Spinal cord (tissue), 10 donors: ENCODE measurements at places on chromosomes 3 and 15.

GRCh38 chr3:134326760-134327593 lies 47.3 kb downstream of the AMOTL2 start:
- DNase-seq: no peak

DNA sequence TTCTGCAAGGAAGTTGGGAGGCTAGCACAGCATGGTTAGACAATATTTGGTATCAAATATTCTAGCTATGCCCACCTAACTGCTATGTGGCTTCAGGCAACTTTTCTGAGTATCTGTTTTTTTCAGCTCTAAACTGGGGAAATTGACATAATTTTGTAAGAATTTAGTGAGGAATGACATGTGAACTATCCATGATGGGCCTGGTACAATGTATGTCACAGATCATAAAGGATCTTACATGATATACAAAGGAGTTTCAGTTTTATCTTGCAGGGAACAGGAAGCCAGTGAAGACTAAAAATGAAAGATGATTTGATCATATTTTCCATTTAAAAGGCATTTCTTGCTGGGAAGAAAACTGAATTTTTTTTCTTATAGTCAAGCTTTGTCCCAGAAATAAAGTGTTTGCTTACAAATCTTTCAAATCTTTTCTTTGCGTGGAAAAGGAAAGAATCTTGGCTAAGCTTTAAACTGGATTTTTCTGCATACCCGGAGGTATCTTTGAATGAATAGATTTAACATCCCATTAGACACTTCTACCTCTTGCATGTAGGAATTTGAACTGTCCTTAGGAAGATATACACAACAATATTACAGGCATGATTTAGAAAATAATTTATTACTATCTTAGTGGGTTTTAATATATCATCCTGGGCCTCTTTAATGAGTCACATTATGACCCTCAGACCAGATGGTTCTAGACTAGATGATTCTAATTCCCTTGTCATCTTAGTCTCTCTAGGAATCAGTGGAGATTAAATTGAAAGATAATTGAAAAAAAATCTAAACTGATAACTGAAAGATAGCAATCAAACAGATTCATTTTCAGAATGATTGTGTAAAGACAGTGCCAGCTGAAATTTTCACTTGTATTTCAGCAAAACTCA lies 436.0 kb upstream of the THBS1 start:
- no peak for DNase-seq

- DNase-seq: no peak
Measured at GRCh38 chr3:117003501-117003900, 293.9 kb downstream of the TUSC7 start.

DNA sequence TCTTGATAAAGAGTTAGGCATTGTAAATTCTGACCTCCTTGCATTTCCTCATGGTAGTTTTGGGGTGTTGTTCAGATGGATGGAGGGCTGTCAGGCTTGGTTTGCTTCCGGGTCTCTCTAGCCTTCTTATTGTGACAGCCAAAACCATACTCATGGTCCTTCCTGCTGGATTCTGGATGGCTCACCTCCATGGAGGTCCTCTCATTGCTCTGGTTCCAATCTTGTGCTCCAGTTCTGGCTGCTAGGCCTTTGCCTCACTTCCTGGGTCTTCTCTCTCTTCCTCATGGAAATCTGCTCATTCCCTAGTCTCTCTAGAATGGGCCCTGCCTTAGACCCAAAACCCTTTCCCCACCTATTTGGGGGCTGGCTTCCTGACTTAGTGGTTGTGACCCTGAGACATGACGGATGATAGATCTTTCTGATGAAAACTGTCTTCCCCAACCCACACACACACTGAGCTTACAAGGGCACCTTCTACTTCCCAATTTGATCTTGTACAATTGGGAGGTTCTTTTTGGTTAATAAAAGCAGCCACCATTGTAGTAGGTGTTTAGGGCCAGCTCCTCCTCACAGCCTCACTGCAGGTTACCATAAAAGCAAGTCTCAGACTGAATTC lies 66.2 kb upstream of the XCR1 start:
- DNase-seq: no peak

DNA sequence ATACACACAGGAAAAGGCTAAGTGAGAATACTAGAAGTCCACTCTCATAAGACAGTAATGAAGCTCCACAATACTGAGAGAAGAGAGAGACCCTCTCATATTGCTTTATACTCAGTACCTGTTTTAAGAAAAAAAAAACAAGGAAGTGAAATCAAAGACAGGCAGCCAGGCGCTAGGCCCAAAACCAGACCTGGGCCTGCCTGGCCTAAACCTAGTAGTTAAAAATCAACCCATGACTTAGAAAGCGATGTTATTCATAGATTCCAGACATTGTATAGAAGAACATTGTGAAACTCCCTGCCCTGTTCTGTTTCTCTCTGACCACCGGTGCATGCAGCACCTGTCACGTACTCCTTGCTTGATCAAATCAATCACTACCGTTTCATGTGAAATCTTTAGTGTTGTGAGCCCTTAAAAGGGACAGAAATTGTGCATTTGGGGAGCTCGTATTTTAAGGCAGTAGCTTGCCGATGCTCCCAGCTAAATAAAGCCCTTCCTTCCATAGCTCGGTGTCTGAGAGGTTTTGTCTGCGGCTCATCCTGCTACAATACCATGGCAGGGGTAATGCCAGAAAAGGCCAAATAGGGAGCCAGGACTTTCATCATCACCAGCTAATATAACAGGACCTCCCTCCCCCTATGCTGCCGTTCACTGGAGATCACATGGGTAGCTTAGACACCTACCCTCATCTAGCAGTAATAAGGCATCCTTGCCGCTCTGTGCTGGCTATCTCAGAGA lies 1294.1 kb downstream of the NSUN3 start:
- DNase-seq: no peak

- DNase-seq: no peak
Measured at GRCh38 chr15:83108266-83109219, 1.1 kb downstream of the TM6SF1 start.

DNA sequence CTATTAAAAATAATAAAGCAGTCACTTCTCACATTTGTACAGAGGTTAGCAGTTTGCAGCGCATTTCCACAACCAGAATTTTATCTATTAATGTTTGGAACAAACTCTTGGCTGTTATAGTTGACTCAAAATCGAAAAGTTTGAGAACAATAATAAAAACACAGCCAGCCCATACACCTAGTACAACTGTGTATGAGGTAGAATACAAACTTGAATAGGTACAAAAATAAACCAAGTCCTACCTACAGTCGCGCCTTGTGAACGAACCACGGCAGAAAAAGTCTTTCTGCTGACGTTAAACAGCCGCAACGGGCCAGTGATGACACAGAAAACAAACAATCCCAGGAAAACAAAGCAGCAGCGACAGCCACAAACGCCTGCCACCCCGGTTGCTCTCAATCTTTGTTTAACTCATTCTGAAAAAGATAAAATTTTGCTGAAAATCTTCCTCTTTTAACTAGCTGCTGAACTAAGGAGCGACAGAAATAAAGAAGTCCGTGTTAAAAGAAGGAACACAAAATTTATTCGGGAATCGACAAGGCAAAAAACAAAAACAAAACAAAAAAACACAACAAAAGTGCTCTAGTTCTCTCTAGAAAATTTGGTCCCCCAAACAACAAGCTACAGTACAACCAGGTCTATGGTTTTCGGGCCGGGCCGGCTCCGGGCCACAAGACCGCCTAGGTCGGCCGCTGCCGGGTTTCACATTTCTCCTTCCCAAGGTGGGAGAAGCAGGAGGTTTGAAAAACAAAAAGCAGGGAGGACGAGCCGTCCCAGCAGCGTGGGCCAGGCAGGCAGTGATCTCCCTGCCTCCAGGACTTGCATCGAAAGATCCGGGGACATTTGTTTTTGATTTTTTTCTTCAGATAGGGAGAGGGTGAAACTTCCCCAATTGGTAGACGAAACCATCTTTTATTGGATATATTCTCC lies 2.9 kb downstream of the FOXL2 start:
- no peak for DNase-seq

DNA sequence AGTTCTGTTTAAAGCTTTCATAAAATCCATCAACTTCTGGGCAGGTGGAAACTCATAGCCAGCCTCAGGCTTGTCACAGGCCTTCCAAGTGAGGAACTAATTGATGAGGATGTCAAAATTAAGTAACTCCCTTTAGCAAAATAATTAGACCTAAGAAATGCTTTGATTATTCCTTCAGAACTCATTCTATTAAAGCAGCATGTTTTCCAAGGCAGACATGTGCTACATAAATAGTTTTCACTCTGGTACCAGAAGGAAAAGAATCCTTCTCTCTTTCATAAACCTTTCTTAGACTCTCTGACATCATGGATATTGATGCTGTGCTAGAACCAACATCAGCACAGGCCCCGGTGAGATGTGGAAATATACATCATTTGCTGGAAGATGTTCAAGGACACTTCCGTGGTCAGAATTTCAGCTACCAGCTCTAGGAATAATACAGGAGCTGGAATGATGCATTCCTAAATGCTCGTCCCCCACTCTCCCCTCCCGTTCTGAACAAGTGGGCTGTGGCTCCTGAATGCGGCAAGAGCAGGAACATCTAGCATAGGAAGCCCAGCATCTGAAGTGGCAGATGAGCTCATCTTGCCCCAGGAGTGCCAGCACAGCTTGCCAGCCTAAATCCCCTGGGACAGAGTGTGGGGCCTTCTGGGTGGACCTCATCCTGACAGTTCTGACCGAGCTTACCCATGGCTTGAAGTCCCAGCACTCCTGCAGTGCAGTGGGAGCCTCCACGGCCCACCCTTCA lies 82.4 kb downstream of the WWTR1 start:
- no peak for DNase-seq

DNA sequence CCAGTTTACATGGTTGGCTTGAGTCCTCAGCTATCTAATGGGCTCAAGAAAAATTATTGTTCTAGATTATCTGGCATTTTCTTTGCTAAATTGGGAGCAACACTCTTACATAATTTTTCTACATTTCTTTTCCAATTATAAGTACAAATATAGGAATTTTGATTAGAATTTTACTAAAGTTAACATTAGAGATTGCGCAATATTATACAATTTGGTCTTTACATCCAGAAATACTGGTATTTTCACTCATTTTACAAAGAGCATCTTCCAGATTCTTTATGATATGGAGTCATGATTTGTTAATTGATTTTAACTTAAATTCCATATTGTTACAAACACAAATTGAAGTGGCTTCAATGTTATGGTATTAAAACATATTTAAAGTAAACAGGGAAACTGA lies 19.7 kb upstream of the GOLGB1 start:
- no peak for DNase-seq

- DNase-seq: no peak
Measured at GRCh38 chr3:196998966-196999760, 30.5 kb downstream of the MELTF start.

GRCh38 chr15:101203607-101204189 lies 48.1 kb downstream of the CHSY1 start:
- DNase-seq: no peak

DNA sequence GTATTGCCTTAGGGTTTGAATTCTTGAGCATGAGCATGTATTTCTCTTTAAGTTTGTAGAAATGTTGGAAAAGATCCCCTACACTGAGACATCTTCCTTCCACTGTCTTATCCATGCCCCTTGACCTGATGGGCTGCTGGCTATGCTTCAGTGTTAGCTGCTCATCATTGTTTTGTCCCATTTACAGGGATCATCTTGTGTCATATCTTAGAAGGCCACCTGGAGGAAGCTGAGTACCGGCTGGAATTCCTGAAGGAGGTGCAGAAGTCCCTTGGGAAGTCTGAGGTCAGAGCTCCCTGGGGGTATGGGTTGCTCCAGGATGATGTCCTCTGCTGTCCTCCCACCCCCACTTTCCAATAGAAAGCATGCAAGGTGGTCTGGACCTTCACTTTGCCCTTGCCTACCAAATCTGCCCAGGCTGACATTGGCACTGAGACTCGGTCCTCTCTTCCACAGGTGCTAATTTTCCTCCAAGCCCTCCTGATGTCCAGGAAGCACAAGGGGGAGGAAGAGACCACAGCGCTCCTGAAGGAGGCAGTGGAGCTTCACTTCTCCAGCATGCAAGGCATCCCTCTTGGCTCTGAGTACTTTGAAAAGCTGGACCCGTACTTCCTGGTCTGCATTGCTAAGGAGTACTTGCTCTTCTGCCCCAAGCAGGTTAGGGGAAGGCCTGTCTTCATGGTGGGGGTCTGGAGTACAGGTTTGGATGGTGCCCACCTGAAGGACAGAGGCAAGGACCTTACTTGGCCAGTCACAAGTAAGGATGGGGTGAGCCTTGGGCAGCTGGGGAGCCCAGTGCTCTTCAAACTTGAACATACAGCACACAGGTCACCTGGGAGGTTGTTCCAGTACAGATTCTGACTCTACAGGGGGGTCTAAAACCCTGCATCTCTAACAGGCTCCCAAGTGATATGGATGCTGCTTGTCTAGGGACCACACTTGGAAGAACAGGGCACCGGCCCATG lies 17.7 kb downstream of the TTC21A start:
- no peak for DNase-seq

DNA sequence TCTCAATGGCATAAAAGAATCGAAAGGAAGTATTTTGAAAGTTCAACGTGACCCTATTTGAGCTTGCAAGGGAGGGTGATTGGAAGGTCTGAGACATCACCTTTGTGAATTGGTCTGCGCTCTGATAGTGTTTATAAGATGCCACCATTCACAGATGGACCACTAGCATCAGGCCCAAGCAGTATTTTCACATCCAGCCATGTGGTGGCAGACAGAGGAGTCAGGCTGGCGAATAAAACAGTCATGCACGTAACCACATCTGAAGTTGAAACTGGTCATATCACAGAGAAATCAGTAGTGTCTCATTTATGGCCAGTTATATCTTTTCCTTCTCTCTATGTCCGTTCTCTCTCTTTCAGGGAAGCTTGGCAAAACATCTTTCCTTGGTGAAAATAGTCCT lies 170.1 kb upstream of the ONECUT1 start:
- no peak for DNase-seq

GRCh38 chr3:150898046-150898754 lies 7.0 kb downstream of the MINDY4B start:
- no peak for DNase-seq

GRCh38 chr15:50911001-50911400 lies 2.5 kb downstream of the AP4E1 start:
- no peak for DNase-seq

DNA sequence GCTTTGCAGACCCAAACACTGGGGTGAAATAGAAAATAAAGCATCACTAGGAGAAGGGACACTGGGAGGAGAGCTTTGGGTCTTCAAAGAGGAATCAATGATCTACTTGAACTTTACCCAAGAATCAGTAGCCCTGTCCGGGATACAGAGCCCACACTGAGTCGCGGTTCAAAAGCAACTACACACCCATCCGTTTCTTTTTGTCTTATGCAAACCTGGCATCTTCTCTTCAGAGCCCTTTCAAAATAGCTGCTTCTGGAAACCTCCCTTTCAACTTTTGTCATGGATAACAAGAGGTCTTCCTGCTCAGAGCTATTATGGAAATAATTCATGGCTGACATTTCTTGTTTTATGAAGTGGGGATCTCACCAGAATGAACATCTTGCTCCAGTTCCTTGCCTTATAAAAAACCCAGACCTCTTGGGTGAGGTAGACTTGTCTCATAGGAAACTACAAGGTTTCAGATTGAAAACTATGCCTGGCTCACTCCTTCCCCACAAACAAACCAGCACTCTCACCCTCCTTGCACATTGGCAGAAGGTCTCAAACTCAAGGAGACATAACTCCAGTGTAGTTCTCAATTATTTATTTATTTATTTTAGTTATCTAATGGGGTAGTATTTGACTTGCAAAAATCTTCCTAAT lies 115.1 kb upstream of the ARHGEF3 start:
- DNase-seq: no peak

- no peak for DNase-seq
Measured at GRCh38 chr3:23164746-23165145, 38.4 kb upstream of the UBE2E2 start.
